ENCODE measurements at places on chromosomes 7 and 10.

DNA sequence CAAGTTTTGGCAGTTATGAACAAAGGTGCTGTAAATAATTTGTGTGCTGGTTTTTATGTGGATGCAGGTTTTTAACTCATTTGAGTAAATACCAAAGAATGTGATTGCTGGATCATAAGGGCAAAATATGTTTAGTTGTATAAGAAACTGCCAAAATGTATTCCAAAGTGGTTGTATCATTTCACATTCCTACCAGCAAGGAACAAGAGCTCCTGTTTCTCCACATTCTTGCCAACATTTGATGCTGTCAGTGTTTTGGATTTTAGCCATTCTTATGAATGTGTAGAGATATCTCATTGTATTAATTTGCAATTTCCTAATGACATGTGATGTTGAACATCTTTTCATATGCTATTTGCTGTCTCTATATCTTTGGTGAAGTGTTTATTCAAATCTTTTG, 207.3 kb upstream of the LRGUK start:
- no peak for DNase-seq

DNA sequence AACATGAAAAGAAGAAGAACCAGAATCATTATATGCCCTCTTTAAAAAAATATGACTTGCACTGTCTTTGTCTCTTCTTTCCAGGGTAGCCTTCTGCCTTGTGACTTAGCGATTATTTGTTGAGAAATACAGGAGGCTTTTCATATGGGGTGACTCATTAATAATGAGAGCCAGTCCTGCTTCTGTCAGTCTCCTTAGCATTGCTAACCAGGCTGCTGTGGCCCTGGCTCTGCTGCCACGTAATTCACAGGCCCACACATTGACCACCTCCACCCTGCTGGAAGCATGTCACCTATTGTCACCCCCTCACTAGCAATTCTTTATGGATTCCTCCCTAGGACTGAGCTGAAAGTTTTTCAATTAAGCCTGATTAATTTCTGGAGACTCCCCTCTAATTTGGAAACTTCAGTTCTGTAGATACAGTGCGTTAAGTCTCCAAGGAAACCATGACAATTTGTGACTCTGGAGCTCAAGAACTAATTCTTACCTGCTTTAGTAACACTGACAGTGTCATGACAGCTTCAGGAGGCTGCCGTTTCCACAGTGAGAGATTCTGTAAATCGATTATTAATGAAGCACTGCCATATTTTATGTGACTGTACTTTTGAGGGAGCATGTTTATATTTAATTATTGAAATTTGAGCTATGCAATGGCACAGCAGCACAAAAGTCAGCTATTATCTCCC, 267.9 kb upstream of the SP8 start:
- no peak for DNase-seq

DNA sequence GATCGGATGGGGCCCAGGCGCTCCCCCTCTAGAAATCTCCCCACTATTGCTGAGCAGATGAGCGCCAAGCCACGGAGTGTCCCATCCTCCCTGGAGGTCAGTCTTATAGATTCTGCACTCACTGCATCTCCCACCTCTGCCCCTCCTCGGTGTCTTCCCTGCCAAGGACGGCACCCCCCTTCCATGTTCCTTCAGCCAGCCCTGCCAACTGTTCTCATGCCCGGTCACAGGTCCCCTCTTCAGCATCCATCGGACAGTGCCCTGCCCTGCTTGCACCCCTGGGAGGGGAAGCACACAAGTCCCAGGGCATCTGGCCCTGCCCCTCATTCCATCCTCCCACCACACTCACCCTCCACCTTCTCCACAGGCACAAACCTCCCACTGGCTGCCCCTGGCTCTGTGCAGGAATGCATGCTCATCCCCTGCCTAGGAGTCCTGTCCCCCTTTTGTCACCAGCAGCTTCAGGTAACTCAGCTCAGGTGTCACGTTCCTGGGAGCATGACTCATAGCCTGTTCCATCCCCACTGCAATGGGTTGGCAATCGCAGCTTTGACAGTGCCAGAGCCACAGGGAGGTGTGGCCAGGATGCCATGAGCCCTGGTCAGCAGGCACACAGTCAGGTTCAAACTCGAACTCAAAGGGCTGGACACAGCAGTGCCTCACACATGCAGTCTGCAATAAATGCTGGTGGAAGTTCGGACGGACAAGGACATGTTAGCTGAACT, 234.7 kb upstream of the TCERG1L start:
- no peak for DNase-seq

DNA sequence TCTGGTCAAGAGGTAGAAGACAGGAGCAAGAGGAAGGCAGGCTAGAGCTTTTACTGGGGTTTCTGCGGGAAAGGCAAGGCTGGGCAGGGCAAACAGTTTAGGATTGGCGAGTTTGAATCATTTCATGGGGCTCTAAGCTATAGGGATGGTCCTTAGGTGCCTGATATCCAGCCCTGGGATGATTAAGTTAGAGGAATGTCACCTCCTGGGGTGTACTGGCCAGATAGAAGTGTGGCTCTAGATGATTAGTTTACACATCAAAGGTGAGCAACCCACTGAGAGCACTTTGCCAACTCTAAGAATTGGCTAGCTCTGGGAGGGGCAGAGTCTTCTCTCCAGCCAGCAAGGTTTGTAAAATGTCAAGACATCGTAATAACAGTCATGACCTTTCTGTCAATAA, 52.4 kb downstream of the ZNF365 start:
- no peak for DNase-seq

DNA sequence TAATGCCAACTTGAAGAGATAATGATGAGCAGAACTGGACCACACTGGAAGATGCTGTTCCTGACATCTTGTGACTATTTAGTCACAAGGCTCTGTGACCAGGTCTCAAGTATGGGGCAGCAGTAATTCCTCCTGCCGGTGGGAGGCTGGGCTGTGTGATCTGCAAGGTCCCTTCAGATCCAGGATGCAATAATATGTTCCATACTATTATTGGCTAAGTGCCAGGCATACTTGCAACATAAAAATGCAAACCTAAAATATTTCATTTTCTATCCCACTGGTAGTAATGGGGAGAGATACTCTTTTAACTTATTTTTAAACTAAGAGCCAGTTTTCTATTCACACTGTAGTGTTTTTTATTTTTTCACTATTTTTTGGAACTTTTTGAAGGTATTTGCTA, 171.5 kb downstream of the CYP26A1 start:
- DNase-seq = no peak

DNA sequence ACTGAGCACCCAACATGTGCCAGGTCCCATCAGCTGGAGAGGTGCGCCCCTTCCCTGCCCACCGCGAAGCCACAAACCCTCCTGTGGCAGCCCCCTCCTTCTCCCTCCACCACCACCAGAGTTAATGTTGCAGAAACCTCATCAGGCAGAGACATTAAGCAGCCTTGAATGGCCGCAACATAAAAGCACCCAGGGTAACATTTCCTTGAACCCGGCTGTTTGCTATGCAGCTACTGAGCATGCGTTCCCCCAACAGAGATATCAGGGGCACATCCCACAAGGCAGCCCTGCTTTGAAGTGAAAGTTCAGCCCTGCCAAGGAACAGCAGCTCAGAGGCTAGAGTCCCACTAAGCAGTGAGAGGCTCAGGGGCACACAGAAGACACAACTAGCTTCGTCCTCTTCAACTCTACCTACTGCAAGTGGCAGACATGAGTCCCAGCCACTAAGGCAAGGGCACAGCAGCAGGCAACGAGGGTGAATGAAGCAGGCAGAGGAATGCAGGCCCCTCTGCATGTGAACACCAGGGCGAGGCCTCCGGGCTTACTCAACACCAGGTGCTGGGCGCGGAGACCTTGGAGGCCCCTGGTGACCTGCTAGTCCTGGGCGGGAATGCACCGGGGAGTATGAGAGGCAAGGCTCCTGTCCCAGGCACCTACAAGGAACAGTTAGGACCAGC, 107.4 kb downstream of the SLIT1 start:
- DNase-seq = no peak

DNA sequence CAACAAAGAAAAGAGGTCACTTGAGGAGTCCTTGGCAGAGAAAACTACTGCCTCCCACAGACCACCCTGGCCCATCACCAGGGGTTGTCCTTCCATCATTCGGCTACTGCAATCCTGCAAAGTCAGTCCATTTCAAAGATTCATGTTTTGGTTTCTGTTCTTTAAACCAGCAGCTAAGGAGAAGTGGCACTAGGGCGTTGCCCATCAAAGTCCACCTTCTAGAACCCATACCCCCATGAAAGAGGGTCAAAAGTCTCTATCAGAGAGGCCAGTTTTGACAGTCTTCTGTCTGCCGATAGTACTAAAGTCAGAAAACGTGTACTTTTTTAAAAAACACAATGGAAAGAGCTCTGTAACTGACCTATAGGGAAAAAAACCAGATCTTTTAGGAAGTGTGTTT, 14.4 kb downstream of the CCDC6 start:
- DNase-seq = no peak

GRCh38 chr7:83686416-83686815, 37.5 kb upstream of the SEMA3E start:
- no peak for DNase-seq

GRCh38 chr7:133575726-133576440, 323.0 kb downstream of the EXOC4 start:
- peak; percentile 92 for DNase-seq

DNA sequence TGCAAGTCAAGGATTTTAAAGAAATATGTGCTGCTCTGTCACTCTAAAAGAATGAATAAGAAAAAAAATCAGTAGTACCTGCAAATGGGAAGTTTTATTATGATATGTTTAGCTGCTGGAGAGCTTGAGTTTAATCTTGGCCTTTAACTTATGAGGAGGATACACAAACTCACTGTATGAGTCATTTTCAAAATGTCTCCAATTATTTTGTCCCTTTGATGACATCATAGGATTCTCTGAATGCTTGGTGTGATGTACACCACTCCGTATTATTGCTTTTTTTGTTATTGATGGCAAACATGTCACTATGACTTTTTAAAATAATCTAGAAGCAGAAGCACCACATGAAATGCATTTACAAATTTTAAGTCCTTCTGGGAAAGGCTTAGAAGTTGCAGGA, 125.8 kb downstream of the RALA start:
- DNase-seq = no peak

GRCh38 chr7:92831716-92832533, 4.4 kb downstream of the CDK6 start:
- no peak for DNase-seq

DNA sequence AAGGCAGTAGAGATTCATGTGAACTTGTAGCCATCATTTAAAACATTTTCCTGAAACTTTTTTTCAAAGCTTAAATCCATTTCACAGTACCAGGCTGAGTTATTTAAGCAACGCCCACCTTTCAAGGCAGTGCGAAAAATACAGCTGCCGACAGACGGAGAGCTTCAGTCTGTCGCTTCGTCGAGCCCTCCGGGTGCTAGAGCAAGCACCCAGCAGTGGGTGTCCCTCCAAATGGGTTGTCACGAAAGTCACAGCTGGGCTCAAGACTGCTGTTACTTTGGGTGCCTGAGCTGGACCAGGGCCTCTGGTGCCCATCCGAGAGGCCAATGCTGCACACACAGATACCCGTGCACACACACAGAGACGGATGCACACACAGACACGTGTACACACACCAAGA, 135.6 kb downstream of the TCERG1L start:
- DNase-seq = no peak

Data from NCI-H524 treated with DMSO at 0.1 percent for 48 hours (cell line).